ENCODE measurements at places on chromosomes 3 and 15. TPM values are rescaled to one million over a fixed set of nuclear protein-coding genes. Genes with fewer than 3 reads are reported as not detected.

The RARB gene
- 4.8 TPM for total RNA-seq

The ZMYND10 gene
- total RNA-seq: 0.71 TPM

The ARHGEF26 gene
- 18.4 TPM for total RNA-seq

DNA sequence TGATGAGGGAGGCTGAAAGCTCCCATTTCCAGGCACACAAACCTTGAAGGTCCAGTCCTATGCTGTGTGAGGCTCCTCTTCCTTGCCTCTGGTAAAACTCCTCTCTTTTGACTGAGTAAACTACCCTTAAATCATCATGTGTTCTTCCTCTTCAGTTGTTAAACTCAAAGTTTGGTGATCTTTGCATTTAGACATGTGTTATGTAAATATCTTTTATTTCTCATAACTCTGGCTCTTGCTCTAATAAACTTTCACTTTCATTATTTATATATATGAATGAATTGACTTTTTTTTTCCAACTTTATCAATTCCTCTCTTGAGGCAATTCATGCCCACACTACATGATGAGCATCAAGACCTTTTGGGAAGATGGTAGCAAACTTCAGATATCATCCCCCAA is 26.6 kb downstream of the SUCNR1 start:
- no peak for DNase-seq

DNA sequence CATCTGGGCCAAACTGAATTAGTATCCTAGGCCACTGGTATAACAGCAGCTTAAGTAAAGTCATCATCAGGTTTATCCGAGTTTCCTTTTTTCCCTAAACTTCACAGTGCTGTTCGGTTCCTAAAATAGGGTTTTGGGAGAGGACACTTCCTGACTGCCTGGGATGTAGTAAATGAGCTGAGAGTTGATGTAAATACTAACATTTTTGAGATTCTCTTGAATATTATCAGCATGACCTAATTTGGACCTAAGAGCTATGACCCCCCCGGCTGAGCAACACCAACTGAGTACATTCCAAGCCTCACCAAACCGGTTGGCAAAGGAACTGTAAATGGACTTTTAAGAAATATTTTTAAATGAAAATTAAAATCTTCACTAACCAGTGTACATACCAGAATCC is 78.8 kb downstream of the IL5RA start:
- DNase-seq: no peak

Data from mesenteric fat pad (tissue), 1 donor.